ENCODE measurements at places on chromosomes 1 and 21.

DNA sequence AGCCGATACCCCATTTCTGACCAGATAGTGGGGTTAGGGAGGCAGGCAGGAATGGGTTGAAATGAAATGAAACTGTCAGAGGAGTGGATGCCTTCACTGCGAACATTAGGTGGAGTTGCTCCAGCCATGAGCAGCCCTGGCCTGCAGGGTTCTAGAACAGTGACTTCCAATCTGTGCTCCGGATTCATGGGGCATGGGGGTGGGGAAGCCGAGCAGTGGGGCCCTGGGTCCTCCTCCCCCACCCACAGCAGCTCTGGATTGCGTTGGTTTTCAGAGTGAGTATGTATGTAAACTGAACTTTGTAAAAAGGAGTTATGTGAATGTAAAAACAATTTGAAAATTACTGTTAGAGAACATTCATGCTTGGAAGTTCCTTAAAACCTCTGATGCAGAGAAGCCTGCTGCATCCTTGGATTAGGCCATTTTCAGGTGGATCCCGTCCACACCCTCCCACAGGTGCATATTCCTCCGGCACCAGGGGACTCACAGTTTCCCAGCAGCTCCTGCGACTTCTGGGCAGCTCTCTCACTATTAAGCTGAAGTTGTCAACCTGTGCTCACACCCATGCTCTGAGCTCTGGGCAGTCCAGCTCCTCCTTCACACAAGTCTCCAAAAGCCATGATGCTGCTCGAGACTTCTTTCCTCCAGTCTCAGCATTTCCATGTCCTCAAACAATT, 54.4 kb upstream of the EDN2 start:
- DNase-seq = no peak

GRCh38 chr1:175168782-175169181, 23.8 kb downstream of the KIAA0040 start:
- no peak for DNase-seq

- no peak for DNase-seq
These were observed 109.1 kb upstream of the ADAMTS5 start for GRCh38 chr21:27076025-27076424.

GRCh38 chr1:76547916-76548315, 319.4 kb upstream of the ST6GALNAC5 start:
- no peak for DNase-seq

- no peak for DNase-seq
These were observed 57.8 kb downstream of the EPB41 start for GRCh38 chr1:28971980-28972771.

DNA sequence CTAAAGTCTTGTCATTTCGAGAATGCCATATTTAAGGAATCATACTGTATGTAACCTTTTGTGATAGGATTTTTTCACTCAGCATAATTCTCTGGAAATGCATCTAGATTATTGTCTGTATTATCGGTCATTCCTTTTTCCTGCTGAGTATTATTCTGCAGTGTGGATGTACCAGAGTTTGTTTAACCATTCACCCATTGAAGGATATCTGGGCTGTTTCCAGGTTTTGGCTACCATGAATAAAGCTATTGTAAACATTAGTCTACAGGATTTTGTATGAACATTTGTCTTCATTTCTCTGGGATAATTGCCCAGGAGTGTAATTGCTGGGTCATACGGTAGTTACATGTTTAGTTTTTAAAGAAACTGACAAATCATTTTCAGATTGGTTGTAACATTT, 61.8 kb downstream of the ATP1A1 start:
- DNase-seq = no peak

DNA sequence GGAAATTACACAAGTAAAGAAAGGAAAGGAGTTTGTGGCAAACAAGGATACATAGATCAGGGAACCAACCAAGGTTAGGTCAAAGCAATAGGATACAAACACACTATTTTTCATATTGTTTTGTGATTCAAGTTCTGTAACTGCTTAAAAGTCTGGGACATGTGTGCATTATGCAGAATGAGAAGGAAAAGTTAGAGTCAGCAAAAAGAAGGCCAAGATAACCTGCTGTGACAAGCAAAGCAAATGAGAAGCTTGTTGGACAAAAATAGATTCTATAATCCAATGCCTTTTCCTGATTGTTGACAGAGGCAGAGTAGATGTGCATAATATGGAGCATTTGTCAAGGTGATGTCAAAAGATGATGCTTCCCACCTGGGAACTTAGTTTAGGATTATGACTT, 556.0 kb upstream of the CXADR start:
- DNase-seq = no peak

- no peak for DNase-seq
These were observed 106.0 kb downstream of the CDC7 start for GRCh38 chr1:91606546-91607078.
